ENCODE measurements at places on chromosomes 16 and 17. TPM values are rescaled to one million over a fixed set of nuclear protein-coding genes. Genes with fewer than 3 reads are reported as not detected.

The EMC6 gene
- 35.0 TPM for total RNA-seq

The PLXDC1 gene
- total RNA-seq, result 3.1 TPM

The STAT5B gene
- total RNA-seq, result 18.1 TPM

The TMEM88 gene
- 1.7 TPM for total RNA-seq

The SEBOX gene
- total RNA-seq, result not detected

The AIPL1 gene
- total RNA-seq, result not detected

The ZNF287 gene
- 1.9 TPM for total RNA-seq

The ASB16 gene
- total RNA-seq, result not detected

The PNMT gene
- total RNA-seq, result 1.1 TPM

The CASKIN2 gene
- 13.9 TPM for total RNA-seq

The TMEM114 gene
- not detected for total RNA-seq

The KRTAP4-6 gene
- not detected for total RNA-seq

The PPP1R27 gene
- 0.24 TPM for total RNA-seq

The CNGB1 gene
- 0.32 TPM for total RNA-seq

The VAMP2 gene
- total RNA-seq, result 20.9 TPM

The CX3CL1 gene
- total RNA-seq, result 3.7 TPM

The NOL3 gene
- 23.3 TPM for total RNA-seq

The GH1 gene
- total RNA-seq, result not detected

The HBA2 gene
- 8.2 TPM for total RNA-seq

The EPX gene
- not detected for total RNA-seq

The HS3ST6 gene
- 1.4 TPM for total RNA-seq

The OR4D2 gene
- total RNA-seq, result not detected

The PSME3 gene
- 96.6 TPM for total RNA-seq

The SMIM22 gene
- 12.9 TPM for total RNA-seq

The FAM171A2 gene
- 1.1 TPM for total RNA-seq

The CBX2 gene
- total RNA-seq, result 3.8 TPM

The GCGR gene
- total RNA-seq, result 0.08 TPM
